ENCODE measurements at places on chromosomes 6 and 20.

GRCh38 chr6:44265722-44266233 lies 427 bp upstream of the NFKBIE start:
- DNase-seq: no peak

DNA sequence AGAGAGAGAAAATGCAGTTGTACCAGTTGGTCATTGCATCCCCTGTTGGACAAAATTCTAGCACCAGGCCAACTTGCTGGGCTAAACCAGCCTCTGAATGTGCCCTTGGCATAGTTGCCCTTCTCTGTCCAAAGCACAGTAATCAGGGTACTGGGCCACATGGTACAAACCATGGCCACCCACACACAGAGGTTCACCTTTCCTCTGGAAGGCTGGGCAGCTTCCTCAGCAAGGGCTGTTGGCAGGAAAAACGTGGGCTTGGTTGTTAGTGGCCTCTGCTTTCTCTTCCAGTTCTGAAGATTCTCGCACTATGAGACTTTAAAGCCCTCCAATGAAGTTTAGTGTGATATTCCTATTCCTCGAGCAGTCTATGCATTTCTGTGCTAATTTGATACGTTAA lies 706 bp downstream of the DDO start:
- DNase-seq: no peak

DNA sequence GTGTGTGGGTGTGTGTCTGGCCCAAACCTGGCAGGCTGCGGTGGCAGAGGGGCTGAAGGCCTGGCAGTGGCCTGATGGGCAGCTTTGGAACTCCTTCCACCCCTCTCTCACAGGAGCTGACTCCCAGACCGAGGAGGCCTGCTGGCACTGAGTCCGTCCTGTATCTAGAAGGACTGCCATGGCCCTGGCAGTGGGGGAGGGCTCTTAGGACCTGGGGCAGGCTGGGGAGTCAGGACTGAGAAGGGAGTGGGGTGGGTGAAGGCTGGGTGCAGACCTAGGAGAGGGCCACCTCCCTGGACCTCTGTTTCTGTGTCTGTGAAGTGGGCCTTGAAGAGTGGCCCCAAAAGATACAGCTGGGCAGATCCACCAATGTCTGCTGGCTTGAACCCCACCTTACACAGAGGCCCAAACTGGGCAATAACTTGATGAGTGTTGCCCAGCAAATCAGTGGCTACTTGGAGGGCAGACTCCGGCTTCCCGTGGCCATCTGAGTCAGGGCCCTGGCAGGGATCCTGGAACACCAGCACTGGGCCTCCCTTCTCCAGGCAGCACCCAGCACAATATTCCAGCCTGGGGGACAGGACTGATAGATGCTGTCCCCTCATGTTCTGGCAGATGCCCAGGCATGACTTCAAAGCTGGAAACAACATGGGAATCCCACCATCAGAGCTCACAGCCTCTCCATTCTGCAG lies 46.7 kb upstream of the BLCAP start:
- no peak for DNase-seq

GRCh38 chr20:35269055-35269781 lies 8.7 kb downstream of the MMP24OS start:
- DNase-seq: no peak

- no peak for DNase-seq
Measured at GRCh38 chr6:31354158-31354863, 2.7 kb downstream of the HLA-B start.

DNA sequence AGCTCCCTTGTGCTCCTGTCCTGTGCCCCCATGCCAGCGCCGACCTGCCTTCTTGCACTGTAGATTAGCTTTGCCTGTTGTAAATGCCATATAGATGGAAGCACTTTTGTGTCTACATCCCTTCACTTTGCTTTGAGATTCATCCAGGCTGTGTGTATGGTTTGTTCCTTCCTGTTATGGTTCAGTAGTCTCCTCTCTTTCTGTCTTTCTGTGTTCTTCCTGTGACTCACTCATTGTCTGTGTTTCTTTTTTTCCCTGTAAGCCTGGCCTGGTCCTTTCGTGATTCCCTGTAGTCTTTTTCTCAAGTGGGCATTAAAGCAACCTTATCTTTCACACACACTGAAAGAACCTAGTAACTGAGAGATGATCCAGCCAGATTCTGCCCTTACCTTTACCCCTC lies 66.6 kb downstream of the JARID2 start:
- DNase-seq: no peak

GRCh38 chr6:36605560-36606391 lies 11.6 kb downstream of the SRSF3 start:
- no peak for DNase-seq

GRCh38 chr6:165806126-165806810 lies 143.2 kb upstream of the PDE10A start:
- no peak for DNase-seq

DNA sequence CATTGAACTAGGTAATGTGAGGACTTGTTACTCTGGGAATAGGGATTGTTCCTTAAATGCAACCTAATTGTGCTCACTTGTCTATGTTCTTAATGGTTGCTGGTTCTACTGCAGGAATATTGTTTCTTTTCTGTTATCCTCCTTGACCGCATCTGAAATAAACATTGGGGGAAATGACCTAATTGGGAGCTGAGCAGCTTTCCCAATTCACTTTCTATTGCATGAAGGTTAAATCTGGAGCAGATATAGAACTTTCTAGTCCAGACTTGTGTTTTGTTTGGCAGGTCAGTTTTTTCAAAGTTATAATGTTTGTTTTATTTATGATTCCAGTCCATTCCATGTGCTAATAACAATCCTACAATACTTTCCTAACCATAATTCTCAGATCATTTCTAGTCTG lies 981.0 kb upstream of the CITED2 start:
- no peak for DNase-seq

DNA sequence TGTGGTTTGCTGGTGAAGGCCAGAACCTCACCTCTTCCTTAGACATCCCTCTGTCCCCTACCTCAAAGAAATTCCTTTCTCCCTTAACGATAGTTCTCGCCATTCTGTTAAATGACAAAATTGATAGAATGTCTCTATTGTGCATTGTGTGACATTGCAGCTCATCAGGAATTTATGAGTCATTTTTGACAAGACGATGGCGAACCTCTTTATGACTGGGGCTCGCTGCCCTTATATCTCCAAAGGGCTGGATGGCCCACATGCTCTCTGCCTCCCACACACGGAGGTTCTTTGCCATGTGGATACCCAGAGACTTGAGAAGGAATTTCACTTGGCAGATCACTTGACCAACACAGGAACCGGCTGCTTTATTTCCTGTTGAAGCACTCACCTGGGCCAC lies 66.8 kb upstream of the RPS6KA2 start:
- no peak for DNase-seq

GRCh38 chr20:53322651-53323050 lies 271.0 kb downstream of the ZNF217 start:
- no peak for DNase-seq

- DNase-seq: no peak
Measured at GRCh38 chr20:38790200-38791053, 15.1 kb upstream of the PPP1R16B start.

GRCh38 chr20:32045999-32046398 lies 6.0 kb upstream of the HCK start:
- DNase-seq: no peak

DNA sequence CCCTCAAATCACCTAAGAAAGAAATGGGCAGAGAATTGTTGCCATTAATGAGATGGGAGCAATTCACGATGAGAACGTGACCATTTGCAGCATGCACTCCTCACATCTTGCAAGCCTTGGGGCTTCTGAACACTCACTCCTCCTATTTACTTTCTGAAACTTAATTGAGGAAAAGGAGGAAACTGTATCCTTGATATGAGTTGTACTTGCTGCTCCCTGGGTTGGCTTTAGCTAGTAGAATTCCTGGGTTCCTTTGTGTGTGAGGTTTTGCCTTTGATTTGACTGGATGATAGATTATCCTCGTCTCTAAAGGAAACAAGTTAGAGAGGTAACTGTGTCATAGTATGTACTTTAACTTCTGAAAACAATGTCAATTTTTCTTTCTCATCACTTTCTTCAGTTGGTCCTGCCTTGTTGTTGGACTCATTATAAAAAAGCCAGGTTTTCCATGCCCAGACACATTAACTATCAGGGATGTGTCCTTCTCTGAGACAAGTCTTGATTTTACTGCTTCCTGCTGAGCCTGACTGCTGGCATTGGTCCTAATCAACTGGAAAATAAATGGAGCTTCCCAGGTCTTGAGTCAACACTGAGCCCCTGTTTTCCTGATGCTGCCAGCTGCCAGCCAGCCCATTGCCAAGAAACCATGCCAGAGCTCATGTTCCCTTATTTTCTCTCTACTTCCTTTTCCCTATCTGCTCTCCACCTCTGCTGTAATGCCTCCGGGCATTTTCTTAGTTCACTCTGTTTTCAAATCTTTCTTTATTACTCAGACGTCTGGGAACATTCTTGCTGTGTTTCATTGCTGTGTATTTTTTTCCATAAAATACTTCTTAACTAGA lies 6.0 kb upstream of the MRAP2 start:
- DNase-seq: no peak

- DNase-seq: no peak
Measured at GRCh38 chr6:125314009-125314581, 12.3 kb upstream of the HDDC2 start.

DNA sequence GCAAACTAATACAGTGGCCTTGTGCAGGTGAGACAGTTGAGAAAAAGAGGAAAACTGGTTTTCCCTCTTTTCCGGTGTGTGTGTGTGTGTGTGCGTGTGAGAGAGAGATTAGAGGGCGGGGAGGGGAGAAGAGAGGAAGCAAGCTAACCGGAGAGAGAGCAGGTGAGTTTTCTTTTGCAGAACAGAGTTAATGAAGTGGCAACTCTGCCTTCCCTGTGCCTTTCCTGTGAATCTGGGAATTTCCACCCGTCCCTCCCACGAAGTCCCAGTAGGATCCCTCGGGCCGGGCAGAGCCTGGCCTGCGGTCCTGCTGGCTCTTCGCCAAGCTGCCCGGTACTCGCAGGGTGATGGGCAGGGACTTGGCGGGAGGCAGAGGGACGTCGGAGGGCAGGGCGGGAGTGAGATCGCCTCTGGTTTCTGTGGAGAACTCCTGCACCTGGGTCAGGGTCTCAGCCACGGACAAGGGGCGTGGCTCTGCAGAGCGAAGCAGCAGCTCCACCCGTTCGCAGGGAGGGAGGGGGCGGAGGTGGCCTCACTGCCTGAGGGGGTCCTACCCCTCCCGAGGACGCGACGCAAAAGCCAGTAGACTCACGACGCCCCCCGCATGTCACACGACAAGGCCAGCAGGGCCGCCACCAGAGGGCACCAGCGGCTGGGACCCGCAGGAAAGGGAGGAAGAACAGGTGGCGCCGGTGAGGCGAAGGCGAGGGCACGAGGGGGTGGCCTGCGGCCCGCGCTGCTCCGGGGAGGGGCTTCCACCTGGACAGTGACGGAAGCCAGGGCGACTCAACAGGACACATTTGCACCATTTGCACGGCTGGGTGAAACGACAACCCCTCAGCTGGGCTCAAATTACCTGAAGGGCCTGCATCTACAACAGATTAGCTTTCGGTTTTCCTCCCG lies 51.2 kb upstream of the RNF182 start:
- DNase-seq: peak; percentile 35

- DNase-seq: no peak
Measured at GRCh38 chr6:90703336-90703735, 116.5 kb upstream of the MAP3K7 start.

- no peak for DNase-seq
Measured at GRCh38 chr6:100617633-100618350, 153.1 kb upstream of the SIM1 start.

- DNase-seq: no peak
Measured at GRCh38 chr6:45569210-45569945, 191.6 kb upstream of the SUPT3H start.

- no peak for DNase-seq
Measured at GRCh38 chr6:104983296-104983695, 26.4 kb downstream of the LIN28B start.

Data from stimulated activated CD4-positive, alpha-beta T cell treated with anti-CD3 and anti-CD28 coated beads, Interleukin-1b, Interleukin-23, amount 100 ng/mL, for 1 hour (primary cell).